ENCODE measurements at places on chromosomes 5 and 9. TPM values are rescaled to one million over a fixed set of nuclear protein-coding genes. Genes with fewer than 3 reads are reported as not detected.
A peak's percentile ranks its signal among the peaks of the same experiment; 100 is the strongest.

- no peak for DNase-seq
- peak overlapping the region; percentile 22 for H3K27ac ChIP-seq
- no peaks in the 10 kb centered on the region for H3K4me1 ChIP-seq
- H3K36me3 ChIP-seq: no peaks in the 10 kb centered on the region
- H3K4me3 ChIP-seq: no peak overlapping the region
- H3K27me3 ChIP-seq: no peaks in the 10 kb centered on the region
Measured at GRCh38 chr5:38697013-38697412, 140.6 kb upstream of the LIFR start.

RHOBTB3 gene
- 76.8 TPM for total RNA-seq

- peak overlapping the region; percentile 69 for H3K27ac ChIP-seq
- no peaks in the 10 kb centered on the region for H3K36me3 ChIP-seq
- DNase-seq: peak; percentile 47
- peak overlapping the region; percentile 55 for H3K4me3 ChIP-seq
Measured at GRCh38 chr5:83721953-83722901, 1.6 kb upstream of the HAPLN1 start.

GRCh38 chr9:107881626-107882300, 392.2 kb upstream of the KLF4 start:
- no peaks in the 10 kb centered on the region for H3K4me1 ChIP-seq
- no peaks in the 10 kb centered on the region for H3K27me3 ChIP-seq
- no peak overlapping the region for H3K27ac ChIP-seq
- DNase-seq: no peak
- H3K36me3 ChIP-seq: no peaks in the 10 kb centered on the region

GRCh38 chr5:120151825-120152224, 312.3 kb upstream of the PRR16 start:
- H3K4me1 ChIP-seq: no peaks in the 10 kb centered on the region
- no peaks in the 10 kb centered on the region for H3K36me3 ChIP-seq
- no peak overlapping the region for H3K27ac ChIP-seq
- no peak for DNase-seq
- no peak overlapping the region for H3K4me3 ChIP-seq
- no peaks in the 10 kb centered on the region for H3K27me3 ChIP-seq

MCC gene
- total RNA-seq: 30.4 TPM

- H3K36me3 ChIP-seq: no peaks in the 10 kb centered on the region
- no peak for DNase-seq
- H3K4me3 ChIP-seq: no peak overlapping the region
- no peak overlapping the region for H3K27ac ChIP-seq
- no peaks in the 10 kb centered on the region for H3K4me1 ChIP-seq
Measured at GRCh38 chr5:128825826-128826225, 139.5 kb upstream of the SLC27A6 start.

GRCh38 chr5:141363952-141364660, at the start of gene PCDHGA5:
Gene PCDHGA5 (plus strand): TSS chr5:141364162. CDS start chr5:141364331, 169 bp downstream.
- no peaks in the 10 kb centered on the region for H3K4me1 ChIP-seq
- no peak for DNase-seq
- H3K4me3 ChIP-seq: peak within 1 kb of the TSS; percentile 13

GRCh38 chr5:168311061-168311566, 19.7 kb downstream of the WWC1 start:
- H3K4me1 ChIP-seq: no peaks in the 10 kb centered on the region
- H3K27ac ChIP-seq: no peak overlapping the region
- no peak overlapping the region for H3K4me3 ChIP-seq

S1PR3 gene
- total RNA-seq: 35.0 TPM

- no peaks in the 10 kb centered on the region for H3K4me1 ChIP-seq
- H3K36me3 ChIP-seq: no peaks in the 10 kb centered on the region
- H3K4me3 ChIP-seq: peak overlapping the region; percentile 93
- H3K27me3 ChIP-seq: no peaks in the 10 kb centered on the region
Measured at GRCh38 chr9:79574136-79574535, 2.4 kb downstream of the TLE4 start.

DNA sequence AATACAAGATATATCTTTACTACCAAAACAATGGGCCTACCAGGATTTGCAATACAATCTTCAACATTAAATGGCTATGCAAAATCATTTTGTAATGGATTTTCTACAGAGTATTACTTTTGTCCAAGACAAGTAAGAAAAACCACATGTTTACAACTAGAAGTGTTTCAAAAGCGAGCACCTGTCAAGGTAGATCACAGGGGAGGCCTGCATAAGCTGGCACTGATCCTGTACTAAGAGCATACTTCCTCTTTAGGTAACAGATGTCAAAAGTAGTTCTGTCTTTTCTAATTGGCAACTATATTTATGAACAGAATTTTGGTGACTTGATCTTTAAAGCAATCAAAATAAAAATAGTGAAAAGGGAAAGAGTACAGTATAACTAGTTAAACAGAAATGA, 249.0 kb downstream of the MLLT3 start:
- DNase-seq: no peak
- H3K27ac ChIP-seq: no peak overlapping the region

CCDC171 gene
- 1.4 TPM for total RNA-seq

GRCh38 chr5:135137146-135137915, 103.3 kb upstream of the PITX1 start:
- no peak for DNase-seq
- no peak overlapping the region for H3K27ac ChIP-seq
- no peaks in the 10 kb centered on the region for H3K36me3 ChIP-seq
- H3K4me1 ChIP-seq: no peaks in the 10 kb centered on the region

DNA sequence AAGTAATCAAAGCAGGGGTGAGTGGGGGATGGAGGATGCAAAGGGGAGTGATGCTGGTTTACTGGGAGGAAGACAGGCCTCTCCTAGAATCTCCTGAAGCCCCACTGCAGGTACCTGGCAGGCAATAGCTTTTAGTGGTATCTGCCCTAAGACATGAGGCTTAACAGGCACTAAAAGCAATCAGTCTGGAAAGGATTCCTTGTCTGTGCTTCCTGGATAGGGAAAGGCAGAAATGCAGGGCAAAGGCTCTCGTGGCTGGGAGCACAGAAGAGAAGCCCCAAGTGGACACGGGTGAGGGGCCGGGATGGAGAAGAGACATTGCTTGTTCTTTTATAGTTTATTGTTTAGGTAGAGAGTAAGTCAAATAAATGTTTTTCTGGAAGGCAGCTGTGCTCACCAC, 40.1 kb downstream of the CCNJL start:
- H3K4me1 ChIP-seq: peaks cover 39% of the 10 kb centered on the region
- H3K36me3 ChIP-seq: peaks cover 16% of the 10 kb centered on the region
- H3K27ac ChIP-seq: no peak overlapping the region
- H3K27me3 ChIP-seq: no peaks in the 10 kb centered on the region
- no peak for DNase-seq
- H3K4me3 ChIP-seq: no peak overlapping the region

CBY3 gene
- not detected for total RNA-seq

DNA sequence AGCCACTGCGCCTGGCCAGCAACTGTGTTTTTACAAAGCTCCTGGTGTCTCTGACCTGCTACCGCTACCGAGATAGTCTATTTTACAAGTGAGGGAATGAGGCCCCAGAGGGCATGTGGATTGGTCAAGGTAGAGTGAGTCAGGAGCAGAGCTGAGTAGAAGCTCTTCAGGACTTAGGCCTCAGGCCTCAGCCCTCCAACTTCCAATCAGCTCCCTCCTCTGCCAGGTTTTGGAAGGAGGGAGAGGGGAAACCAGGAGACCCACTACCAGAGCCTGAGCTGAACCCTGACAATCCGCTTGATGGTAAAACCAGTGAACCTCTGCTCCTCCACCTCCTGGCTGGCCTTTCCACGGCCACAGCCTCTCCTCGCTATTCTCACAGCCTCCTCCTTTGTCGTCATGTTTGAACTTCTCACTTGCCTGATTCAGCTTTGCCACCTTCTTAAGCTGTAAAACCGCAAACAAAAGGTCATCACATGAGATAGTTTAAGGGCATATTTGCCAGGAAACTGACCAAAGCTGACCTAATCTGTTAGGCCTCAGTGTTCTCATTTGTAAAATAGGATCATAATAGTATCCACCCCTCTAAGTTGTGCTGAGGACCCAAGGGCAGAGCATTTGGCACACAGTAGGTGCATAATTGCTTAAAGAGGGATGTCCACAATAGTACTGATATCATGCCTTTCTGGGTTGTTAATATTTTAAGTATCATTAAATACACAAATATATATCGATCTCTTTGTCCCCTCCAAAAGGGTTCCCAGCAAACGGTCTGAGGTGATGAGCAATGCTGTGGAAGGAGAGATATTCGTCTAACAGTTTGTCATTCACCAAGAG, 1.7 kb downstream of the TRAF1 start:
- H3K27me3 ChIP-seq: no peaks in the 10 kb centered on the region
- DNase-seq: no peak
- no peak overlapping the region for H3K4me3 ChIP-seq
- peaks cover 34% of the 10 kb centered on the region for H3K4me1 ChIP-seq
- no peaks in the 10 kb centered on the region for H3K36me3 ChIP-seq

DNA sequence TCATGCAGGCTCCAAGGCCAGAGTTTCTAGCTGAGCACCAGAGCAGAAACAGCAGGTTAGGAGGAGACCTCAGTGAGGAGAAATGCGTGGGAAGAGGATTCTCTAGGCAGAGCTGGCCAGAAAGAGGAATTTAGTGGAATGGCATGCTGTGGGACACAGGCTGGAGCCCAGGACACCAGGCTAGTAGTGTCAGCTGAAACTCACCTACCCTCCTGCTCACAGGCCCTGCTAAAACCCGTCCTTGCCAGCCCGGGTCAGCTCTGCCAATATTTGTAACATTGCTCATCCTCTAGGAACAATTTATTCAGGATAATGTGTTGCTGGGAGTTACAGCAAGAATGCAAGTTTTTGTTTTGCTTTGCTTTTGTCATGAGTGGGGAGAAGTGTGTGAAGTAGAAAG, 40.2 kb upstream of the AGXT2 start:
- H3K27me3 ChIP-seq: no peaks in the 10 kb centered on the region
- no peak overlapping the region for H3K27ac ChIP-seq
- no peaks in the 10 kb centered on the region for H3K36me3 ChIP-seq

GRCh38 chr9:38118862-38119438, 49.9 kb upstream of the SHB start:
- DNase-seq: no peak
- no peaks in the 10 kb centered on the region for H3K4me1 ChIP-seq
- no peak overlapping the region for H3K27ac ChIP-seq
- no peaks in the 10 kb centered on the region for H3K27me3 ChIP-seq
- H3K4me3 ChIP-seq: no peak overlapping the region

DNA sequence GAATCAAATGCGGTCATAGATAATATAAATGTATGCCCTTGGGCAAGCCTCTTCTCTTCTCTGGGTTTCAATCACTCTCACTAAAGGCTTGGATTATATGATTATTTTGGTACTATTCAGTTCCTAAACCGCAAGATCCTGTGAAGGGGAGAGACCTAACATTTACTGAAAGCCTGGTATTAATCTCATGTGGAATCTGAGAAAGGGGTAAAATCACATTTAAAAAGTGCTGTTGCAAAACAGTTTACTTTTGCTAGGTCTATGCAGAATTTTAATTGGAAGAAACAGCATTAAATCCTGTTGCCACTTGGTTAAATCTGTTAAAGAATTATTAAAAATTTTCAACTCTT, 50.7 kb downstream of the SLC44A1 start:
- DNase-seq: no peak
- H3K36me3 ChIP-seq: no peaks in the 10 kb centered on the region
- H3K4me3 ChIP-seq: no peak overlapping the region
- peaks cover 6% of the 10 kb centered on the region for H3K4me1 ChIP-seq
- no peaks in the 10 kb centered on the region for H3K27me3 ChIP-seq

GRCh38 chr9:87878989-87879511, 3.6 kb upstream of the SPATA31E1 start:
- no peaks in the 10 kb centered on the region for H3K4me1 ChIP-seq
- no peaks in the 10 kb centered on the region for H3K36me3 ChIP-seq
- H3K27me3 ChIP-seq: no peaks in the 10 kb centered on the region
- no peak overlapping the region for H3K4me3 ChIP-seq
- H3K27ac ChIP-seq: no peak overlapping the region
- no peak for DNase-seq

TEX48 gene
- total RNA-seq: not detected

TMEM215 gene
- total RNA-seq: not detected

- DNase-seq: no peak
- H3K4me1 ChIP-seq: no peaks in the 10 kb centered on the region
- H3K4me3 ChIP-seq: no peak overlapping the region
- no peaks in the 10 kb centered on the region for H3K36me3 ChIP-seq
- no peak overlapping the region for H3K27ac ChIP-seq
Measured at GRCh38 chr5:15354021-15354420, 146.0 kb upstream of the FBXL7 start.

SSBP2 gene
- total RNA-seq: 50.7 TPM

SLC27A6 gene
- 9.0 TPM for total RNA-seq

- no peak overlapping the region for H3K4me3 ChIP-seq
- no peak overlapping the region for H3K27ac ChIP-seq
- H3K4me1 ChIP-seq: no peaks in the 10 kb centered on the region
- DNase-seq: no peak
- no peaks in the 10 kb centered on the region for H3K36me3 ChIP-seq
Measured at GRCh38 chr5:122400341-122400740, 88.3 kb downstream of the SNCAIP start.

HTR1A gene
- total RNA-seq: not detected

GRCh38 chr5:169195601-169196000, 105.3 kb downstream of the SLIT3 start:
- no peak overlapping the region for H3K4me3 ChIP-seq
- no peaks in the 10 kb centered on the region for H3K27me3 ChIP-seq
- no peak overlapping the region for H3K27ac ChIP-seq
- peaks cover 2% of the 10 kb centered on the region for H3K4me1 ChIP-seq
- no peaks in the 10 kb centered on the region for H3K36me3 ChIP-seq

GRCh38 chr9:126001581-126002225, 254.5 kb downstream of the PBX3 start:
- H3K36me3 ChIP-seq: no peaks in the 10 kb centered on the region
- no peaks in the 10 kb centered on the region for H3K4me1 ChIP-seq
- H3K4me3 ChIP-seq: no peak overlapping the region
- DNase-seq: no peak
- H3K27me3 ChIP-seq: no peaks in the 10 kb centered on the region

DNA sequence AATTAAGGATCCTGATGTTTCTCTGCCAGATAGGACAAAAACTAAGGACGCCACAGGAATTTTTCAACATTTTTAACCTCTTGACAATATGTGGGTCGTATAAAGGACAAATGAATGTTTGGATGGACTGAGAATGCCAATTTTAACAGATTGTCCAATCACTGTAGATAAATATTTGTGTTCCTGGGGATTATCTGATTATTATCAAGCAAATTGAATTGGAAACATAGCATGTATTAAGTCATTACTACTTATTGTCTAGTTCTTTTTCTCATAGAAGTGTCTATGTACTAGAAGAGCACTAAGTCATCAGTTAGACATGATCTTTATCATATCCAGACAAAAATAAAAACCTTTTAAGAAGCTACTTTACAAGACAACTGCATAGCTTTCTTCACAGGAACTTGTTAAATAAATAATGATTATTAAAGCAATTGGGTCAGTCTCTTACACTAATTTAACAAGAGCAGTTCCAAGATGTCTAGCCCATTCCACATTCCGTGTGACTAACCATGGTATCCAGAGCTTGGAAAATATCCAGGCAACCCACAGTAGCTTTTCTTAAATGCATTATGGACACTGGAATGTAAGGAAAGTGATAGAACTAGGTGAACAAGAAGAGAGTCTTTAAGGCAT, 127.5 kb upstream of the CDKN2B start:
- H3K36me3 ChIP-seq: no peaks in the 10 kb centered on the region
- no peak for DNase-seq
- H3K27me3 ChIP-seq: no peaks in the 10 kb centered on the region
- no peak overlapping the region for H3K27ac ChIP-seq
- H3K4me3 ChIP-seq: no peak overlapping the region
